ENCODE measurements at places on chromosomes 6 and 20.

DNA sequence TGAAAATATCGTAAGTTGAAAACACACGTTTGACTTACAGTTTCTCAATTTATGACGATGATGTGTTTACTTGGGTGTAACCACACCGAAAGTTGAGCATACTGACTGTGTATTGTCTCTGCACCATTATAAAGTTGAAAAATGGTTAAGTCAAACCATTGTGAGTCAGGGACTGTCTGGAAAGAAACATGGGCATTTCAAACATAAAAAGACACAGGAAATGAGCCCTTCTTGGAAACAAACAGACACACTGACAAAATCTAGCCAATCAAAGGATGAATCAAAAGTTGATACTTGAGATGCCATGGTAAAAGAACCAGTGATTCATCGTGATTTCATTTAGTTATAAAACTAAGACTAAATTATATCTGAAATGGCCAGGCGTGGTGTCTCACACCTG, 5.3 kb downstream of the POPDC3 start:
- DNase-seq, result peak; percentile 50

- DNase-seq, result no peak
Measured at GRCh38 chr20:20215976-20216727, 151.8 kb upstream of the INSM1 start.

DNA sequence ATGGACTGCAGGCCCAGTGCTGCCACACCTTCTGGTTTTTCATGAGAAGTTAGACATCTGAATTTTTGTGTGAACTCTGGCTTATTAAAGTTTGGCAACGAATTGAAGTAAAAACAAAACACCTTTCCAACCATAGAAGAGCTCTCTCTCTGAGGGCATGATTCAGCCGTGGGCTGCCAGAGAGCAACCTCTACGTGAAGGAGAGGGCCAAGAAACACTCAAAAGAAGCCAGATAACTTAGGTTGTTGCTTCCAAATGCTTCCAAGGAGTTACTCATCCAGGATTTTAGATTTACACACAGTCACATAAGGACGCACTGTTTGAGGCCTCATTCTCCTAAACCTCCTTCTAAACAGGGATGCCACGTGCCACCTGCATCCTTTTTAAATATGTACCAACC, 65.5 kb downstream of the NRN1 start:
- peak; percentile 77 for DNase-seq

DNA sequence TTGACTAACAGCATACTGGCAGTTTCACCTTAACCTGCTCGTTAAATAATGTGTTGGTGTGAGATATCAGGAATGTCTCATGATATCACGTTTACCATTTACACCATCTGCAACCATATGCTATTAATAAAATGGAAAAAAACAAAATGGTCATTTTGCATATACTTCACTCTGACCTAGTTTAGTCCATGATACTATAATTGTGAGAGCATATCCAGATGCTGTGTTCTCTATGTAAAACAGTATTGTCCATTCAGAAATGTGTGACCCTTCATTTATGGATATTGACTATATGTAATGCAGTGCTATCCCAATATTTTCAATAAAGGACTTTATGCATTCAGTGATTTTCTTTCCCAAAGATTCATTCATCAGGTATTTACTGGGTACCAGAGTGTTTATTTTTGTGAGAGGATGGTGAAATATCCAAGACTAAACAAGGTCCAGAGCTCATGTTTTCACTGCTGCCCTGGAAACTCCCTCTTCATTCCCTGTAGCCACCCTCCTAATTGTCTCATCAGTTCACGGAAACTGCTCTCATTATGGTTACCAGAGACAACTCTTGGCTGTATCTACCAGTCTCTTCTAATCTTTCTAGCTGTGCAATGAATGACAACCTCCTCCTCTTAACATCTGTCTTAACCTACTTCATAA, 25.7 kb upstream of the HINT3 start:
- DNase-seq, result no peak

GRCh38 chr20:23679133-23680092, 9.4 kb downstream of the CST4 start:
- no peak for DNase-seq

DNA sequence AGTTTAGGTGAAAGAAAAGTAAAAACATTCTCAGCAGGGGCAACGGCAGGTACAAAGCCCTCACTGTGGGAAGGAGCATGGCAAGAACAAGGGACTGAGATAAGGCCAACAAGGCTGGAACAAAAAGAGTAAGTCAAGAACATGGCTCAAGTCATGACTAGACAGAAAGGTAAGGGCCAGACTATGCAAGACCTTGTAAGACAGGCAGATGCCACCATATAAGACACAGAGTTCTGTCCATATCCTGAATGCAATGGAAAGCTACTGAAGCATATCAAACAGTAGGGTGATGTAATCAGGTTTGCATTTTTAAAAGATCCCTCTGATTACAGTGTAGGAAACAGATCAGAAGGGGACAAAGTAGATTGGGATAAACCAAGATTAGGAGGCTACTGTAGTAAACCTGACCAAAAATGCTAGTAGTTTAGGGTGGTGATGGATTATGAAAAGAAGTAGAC, 5.5 kb downstream of the REV3L start:
- no peak for DNase-seq

- peak; percentile 11 for DNase-seq
Measured at GRCh38 chr20:25315418-25316210, 67.7 kb downstream of the PYGB start.

- peak; percentile 28 for DNase-seq
Measured at GRCh38 chr20:53990768-53991450, 79.5 kb downstream of the BCAS1 start.

DNA sequence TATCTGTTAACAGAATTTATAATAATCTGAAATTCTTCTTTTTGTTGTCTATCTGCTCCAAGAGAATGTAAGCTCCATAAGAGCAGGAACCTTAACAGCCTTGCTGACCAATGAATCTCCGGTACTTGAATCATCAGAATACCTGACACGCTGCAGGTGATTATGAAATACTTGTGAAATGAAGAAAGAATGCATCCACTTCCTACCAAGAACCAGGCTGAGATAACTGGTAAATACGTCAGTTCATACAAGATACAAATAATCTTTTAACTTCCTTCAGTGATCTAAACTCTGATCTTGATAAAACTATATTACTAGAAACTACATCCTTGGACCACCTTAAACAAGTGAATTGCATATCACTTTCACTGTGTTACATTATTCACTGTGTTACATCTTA, 116.2 kb downstream of the MAP3K5 start:
- DNase-seq, result no peak

DNA sequence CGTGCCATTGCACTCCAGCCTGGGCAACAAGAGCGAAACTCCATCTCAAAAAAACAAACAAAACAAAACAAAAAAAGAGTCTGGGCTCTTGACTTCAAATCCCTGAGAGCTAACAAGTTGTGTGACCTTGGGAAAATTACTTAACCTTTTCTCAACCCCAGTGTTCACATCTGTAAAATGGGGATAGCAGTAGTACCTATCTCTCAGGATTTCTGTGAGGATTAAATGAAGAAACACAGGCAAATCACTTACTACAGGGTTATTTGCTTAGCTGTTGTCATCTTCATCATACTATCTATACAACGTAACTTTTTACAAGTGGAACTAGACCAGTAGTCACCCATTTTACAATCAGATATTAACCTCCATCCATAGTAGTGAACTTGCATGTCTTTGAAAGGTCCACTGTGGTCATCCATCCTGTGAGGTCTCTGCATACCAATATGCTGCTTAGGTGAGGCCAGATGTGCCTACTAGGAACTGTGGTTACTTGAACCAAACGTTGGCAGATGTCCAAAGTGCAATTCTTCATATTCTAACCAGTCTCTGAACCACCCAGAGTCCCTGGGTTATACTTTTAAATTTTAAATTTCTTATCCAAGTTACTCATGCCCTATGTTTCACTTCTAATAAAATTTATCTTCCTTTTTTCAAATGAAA, 128.9 kb upstream of the BEND3 start:
- peak; percentile 38 for DNase-seq

DNA sequence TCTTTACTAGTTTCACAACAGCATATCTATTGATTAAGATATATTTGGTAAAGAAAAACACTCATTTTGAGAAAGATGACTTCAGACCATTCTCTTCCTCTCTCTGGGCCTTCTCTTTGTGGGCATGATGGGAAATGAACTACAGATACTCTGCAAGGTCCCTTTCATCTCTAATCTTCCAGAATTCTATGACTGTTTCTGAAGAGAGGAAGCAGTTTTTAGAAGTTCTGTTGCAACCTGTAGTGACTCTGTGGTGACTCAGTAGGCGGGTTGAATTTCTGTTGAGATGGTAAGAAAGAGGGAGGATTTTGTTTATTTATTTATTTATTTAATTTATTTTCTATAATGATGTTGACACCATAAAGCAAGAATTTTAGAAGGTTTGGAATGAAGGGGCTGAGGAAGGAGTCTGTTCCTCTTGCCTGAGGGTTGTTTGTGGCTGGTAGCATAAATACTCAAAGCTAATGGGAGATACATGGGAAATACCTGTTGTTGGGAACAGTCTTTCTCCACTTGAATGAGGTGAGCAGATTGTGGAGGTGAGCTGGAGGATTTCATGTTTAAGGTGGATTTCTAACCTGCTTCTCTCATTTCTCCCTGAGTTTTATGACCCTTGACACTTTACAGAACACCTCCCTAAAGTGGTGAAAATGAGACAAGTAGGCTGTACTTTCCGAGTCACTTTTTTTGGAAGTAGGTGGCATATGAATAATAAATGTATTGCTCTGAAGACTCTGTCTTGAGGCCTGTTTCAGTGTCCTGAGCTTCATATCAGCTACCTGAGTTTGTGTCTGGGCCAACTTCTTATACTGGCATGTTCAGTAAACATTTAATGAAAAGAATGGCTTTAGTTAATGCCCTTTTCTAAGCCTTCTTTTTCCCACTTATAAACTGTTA, 15.0 kb downstream of the ACSS2 start:
- peak; percentile 46 for DNase-seq

GRCh38 chr6:39931607-39932006, 2.7 kb downstream of the MOCS1 start:
- DNase-seq, result no peak

GRCh38 chr6:3506751-3507383, 50.0 kb upstream of the SLC22A23 start:
- DNase-seq, result no peak

DNA sequence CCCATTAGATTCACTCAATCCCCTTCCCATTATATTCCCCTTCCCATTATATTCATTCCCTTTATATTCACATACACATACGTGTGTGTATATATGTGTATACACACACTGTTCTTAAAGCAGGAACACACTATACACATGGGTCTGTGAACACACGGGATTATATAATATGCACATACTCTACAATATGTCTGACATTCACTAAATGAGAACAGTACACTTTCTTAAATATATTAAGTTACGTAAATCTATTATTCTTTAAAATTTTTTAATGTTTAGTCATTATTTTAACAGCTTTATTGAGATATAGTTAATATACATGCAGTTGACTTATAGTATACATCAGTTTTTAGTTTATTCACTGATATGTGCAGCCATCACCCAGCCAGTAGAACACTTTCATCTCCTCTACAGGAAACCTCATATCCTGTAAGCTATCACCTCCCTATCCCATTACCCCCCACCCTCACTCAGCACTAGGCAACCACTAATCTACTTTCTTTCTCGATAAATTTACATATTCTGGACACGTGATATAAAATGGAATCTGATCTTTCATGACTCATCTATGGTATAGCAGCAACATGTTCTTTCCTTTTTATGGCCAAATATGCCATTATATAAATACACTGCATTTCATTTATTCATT, 13.9 kb upstream of the SUMO4 start:
- DNase-seq, result no peak

DNA sequence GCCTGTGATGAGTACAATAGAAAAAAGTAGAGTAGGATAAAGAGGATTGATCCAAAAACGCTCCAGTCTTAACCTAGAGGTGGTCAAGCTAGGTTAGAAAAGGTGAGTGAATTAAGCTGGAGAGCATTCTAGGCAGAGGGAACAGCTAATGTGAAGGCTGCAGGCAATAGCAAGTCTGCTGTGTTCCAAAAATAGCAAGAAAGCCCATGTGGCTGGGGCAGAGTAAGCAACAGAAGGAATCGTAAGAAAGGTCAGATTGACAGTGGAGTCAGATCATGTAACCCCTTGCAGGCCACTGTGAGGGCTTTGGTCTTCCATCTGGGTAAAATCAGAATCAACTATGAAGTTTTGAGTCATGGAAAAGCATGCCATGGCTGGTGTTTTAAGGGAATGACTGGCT, 155.0 kb downstream of the OPN5 start:
- no peak for DNase-seq

DNA sequence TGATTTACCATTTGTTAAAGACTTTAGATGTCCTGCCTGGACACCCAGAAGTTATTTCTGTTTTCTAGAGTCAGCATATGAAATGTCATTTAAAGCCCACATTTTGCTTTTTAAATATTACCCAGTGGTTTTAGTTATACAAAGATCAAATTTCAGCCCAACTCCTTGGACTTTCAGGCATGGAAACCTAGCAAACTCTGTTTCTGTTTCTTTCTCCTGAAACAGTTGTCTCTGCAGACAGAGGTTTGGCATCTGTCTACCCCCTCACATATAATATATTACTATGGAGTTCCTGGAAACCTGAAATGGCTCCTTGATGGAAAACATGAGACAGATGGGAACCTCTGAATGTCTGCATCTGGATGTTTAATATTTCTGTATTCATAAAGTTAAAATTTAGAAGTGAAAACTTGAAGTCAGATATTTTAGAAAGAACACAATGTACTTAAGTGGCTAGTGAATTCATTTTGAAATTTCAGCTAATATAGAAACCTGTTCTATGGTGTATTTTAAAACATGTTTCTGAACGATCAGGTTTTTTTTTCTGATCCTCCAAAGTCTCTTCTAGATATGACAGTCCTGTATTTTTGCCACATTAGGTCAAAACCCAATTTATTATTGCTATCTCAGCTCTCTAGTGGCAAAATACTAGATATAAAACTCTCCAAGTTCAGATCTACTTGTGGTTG, 743.3 kb downstream of the CD109 start:
- DNase-seq, result no peak

- peak; percentile 70 for DNase-seq
Measured at GRCh38 chr6:14270925-14271788, 153.6 kb downstream of the CD83 start.

DNA sequence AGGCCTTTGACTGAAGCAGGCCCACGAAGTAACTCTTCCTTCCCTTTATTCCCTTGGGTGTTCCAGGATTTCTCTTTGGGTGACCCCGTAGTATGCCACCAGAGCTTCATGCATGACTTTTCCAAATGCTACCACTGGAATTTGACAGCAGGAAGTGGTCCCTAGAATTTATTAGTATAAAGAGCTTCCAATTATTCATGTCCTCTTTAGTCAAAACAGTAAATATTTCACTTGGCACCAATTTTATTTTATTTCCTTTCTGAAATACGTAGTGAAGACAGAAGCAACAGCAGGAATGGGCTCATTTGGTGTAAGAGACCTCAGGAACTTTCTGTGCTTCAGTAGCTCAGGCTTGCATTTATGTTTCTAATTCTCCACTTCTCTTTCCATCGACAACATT, 151.3 kb downstream of the LCA5 start:
- DNase-seq, result no peak
